ENCODE measurements at places on chromosomes 11 and 22.

GRCh38 chr11:115518983-115519628 lies 14.9 kb upstream of the CADM1 start:
- no peak for DNase-seq

DNA sequence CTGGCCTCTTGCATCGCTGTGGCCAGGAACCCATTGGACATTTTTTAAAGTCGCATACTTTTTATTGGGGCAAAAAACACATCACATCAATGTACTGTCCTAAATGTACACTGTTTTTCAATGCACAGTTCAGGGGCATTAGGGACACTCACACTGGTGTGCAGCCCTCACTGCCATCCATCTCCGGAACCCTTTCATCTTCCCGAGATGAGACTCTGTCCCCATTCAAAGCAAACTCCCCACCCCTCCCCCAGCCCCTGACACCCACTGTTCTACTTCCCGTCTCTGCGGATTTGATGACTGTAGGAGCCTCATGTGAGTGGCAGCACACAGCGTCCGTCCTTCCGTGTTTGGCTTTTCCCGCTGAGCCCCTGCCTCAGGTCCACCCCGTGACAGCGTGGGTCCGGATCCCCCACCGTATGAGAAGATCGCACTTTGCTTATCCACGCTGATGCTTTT lies 41.8 kb upstream of the TH start:
- peak; percentile 23 for DNase-seq

- peak; percentile 49 for DNase-seq
Measured at GRCh38 chr11:75474878-75475766, 42.1 kb upstream of the KLHL35 start.

- DNase-seq = no peak
Measured at GRCh38 chr11:75403037-75403436, 3.7 kb downstream of the RPS3 start.

DNA sequence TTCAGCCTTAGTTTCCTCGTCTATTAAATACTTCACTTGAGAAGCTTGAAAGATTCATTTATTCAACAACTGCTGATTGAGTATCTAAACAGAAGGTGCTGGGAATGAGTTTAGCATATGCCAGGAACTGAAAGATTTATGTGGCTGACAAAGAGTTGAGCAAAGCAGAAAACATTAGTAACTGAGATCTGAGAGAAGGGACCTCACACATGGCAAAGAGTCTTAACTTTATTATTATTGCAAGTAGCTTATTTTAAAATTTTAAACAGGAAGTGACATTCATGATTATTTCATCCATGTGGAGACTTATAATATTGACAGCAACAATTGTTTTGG lies 133.6 kb downstream of the CASP12 start:
- no peak for DNase-seq

DNA sequence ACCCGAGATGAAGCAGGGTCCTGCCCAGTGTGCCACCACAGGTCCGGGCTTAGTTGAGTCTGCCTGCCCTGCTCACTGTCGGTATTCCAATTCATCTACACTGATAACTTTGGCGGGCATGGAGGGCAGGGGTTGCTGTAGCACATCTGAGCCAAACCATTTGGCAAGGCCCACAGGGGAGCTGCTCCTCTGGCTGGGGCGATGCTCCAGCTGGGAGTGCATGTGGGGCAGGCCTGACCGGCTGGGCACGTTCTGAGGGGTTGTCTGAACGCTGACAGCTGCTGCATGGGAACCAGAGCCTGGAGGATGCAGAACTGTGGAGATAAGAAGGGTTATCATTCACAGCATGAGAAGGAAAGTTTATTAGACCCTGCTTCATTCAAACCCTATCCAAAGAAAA lies 40.4 kb downstream of the DRG1 start:
- DNase-seq = no peak

DNA sequence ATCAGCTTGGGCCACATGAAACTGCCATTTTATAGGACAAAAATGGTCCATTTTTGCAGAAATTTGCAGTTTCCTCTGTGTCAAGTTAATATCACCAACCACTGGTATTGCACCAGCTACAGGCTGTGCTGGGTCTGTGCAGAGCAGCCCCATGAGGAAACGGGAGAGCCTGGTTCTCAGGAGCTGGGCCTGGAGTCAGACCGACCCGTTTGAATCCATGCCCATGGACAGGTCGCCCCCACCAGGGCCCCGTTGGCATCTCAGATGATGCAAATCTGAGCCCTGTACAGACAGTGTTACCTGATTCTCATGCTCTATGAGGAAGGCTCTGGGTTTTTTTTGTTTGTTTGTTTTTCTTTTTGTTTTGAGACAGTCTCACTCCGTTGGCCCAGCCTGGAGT lies 9.8 kb upstream of the SEC14L6 start:
- DNase-seq = no peak

GRCh38 chr11:66543263-66544107 lies 2.4 kb downstream of the ZDHHC24 start:
- peak; percentile 52 for DNase-seq

GRCh38 chr11:88538098-88538497 lies 200.6 kb upstream of the CTSC start:
- DNase-seq = no peak

DNA sequence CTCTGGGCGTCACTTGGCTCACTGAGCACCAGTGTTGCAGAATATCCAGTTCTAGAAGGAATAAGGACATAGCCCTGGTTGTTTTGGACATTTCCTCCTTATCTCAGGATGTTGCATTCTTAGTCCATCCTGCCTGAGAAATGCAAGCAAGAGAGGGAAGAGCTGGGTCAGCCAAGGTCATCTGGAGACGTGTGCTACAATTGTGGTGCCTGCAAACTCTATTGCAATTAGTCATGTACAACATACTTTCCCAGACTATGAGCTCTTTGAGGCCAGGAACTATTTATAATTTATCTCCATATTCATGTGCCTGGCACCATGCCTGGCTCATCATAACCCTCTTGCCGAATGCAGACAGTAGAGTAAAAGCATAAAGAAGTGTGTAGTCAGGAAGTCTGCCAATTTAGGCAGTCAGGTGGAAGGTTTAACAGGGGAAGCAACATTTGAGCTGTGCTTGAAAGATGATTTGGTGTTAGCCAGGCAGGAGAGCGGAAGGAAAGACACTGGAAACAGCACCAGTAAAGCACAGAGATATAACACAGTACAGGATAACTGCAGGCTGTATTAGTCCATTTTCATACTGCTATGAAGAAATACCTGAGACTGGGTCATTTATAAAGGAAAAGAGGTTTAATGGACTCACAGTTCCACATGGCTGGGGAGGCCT lies 129.4 kb upstream of the PAX6 start:
- DNase-seq = no peak

Data from activated T-cell treated with anti-CD3 and anti-CD28 coated beads for 48 hours (primary cell).